ENCODE measurements at places on chromosomes 1 and 21.

DNA sequence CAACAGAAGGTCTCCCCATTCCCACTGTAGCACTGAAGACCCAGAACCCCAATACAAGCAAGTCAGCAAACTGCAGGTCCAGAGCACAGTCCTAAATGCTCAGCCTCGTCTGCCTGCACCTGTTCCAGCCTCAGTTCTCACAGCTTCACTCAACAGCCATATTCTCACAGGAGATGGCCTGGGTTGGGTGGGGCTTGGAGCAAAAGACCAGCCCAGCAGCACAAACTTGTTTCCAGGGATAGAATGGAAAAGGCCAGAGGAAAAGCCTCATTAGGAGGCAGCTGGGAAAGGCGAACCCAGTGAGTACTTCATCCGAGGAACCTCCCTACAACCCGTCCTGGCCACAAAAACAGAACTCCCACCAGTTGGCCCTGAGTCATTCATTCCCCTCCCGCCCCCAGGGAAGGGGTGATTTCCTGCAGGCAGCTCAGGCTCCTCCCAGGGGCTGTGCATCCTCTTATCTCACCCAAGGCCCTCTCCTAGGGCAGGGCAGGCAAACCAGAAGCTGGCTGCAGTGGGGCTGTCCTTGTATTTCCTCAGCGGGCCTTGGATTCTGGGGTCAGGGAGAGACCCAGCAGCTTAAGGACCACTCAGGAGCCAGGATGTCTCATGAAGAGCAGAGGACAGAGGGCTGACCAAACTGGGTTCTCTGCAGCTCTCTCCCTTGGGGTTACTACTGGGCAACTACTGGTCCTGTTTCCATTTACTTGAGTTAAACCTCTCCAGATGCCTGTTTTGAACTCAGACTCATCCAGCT lies 7.4 kb upstream of the MPL start:
- peak; percentile 70 for DNase-seq

- DNase-seq, result no peak
Observed at GRCh38 chr1:223853275-223853674, 7.5 kb upstream of the TP53BP2 start.

DNA sequence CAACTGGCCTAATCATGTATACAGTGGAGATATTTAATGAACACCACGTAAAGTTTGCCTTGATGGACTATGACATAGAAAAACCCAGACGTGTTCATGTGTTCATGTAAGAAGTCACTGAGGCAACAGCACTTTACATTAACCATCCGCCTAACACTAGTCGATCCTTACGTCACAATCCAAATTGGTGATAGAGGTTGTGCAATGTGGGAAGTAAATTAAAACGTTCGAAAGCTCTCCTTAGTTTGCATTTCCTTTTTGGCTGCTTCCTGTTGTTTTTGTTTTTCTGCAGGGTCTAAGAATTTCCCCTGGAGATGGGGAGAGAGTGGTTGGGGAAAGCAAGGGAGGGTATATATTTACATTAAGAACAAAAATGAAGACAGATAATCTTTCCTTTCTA lies 587.5 kb upstream of the ADGRL2 start:
- DNase-seq, result no peak

GRCh38 chr1:236064674-236065508 lies at the start of gene NID1:
NID1 (minus strand) TSS chr1:236065090; CDS start chr1:236065079, 11 bp downstream.
- peak; percentile 92 for DNase-seq

GRCh38 chr1:224497714-224498573 lies 63.3 kb upstream of the WDR26 start:
- DNase-seq, result no peak

- no peak for DNase-seq
Observed at GRCh38 chr1:89610457-89611011, 22.4 kb upstream of the LRRC8C start.

DNA sequence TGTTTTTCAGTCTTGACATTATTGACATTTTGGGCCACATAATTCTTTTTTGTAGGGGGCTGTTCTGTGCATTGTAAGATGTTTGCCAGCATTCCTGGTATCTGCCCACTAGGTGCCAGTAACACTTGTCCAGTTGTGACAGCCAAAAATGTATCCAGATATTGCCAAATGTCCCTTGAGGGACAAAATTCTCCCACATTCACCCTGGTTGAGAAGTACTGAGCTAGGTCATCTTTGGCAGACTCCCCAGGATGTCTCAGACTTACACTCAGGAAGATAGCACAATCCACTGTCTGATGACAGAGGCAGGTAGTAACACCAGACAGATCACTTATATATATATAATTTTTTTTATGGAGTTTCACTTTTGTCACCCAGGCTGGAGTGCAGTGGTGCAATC lies 5.9 kb downstream of the CD48 start:
- DNase-seq, result no peak

- DNase-seq, result no peak
Observed at GRCh38 chr1:179187043-179187442, 42.4 kb downstream of the ABL2 start.

GRCh38 chr1:173253046-173253445 lies 45.9 kb upstream of the TNFSF4 start:
- no peak for DNase-seq

- no peak for DNase-seq
Observed at GRCh38 chr1:55195521-55196233, 19.5 kb downstream of the USP24 start.

- DNase-seq, result no peak
Observed at GRCh38 chr21:35198982-35199732, 150.1 kb upstream of the RUNX1 start.

- DNase-seq, result no peak
Observed at GRCh38 chr1:110375490-110375889, 15.3 kb downstream of the SLC16A4 start.

DNA sequence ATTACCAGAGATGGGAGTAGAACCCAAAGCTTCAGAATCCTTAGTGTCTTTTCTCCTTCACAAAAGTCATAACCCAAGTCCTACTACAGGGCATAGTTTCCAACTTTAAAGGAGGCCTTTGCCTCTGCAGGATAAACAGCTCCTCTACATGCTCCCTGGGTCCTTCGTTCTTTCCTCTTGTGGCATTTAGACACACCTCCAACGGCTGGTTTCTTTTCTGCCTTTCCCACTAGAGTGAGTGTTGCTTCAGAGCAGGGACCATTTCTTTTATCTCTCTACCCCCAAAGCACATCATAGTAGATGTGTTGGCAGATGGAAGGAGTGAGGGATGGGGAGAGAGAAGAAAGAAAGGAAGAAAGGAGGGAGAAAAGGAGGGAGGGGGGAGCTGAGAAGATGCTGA lies 144.7 kb upstream of the SPATA6 start:
- DNase-seq, result no peak

DNA sequence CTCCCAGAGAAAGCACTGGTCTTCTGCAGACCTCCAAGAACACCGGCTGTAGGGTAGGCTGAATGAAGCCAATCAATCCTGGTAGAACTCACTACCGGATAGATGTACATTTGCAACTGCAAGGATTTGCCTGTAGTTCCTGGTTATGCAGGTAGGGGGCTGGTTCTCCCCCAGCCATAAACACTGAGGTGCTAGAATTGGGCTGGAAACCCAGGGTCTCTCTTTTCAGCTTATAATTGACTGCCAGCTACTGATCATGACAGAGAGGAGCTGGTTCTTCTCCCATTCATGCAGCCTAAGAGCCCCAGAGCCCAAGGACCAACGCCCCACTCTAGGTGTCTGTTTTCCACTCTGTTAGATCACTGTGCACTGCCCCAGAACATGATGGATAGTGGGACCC lies 21.5 kb upstream of the MTARC2 start:
- DNase-seq, result no peak

GRCh38 chr1:65166572-65167305 lies 18.7 kb downstream of the AK4 start:
- no peak for DNase-seq

DNA sequence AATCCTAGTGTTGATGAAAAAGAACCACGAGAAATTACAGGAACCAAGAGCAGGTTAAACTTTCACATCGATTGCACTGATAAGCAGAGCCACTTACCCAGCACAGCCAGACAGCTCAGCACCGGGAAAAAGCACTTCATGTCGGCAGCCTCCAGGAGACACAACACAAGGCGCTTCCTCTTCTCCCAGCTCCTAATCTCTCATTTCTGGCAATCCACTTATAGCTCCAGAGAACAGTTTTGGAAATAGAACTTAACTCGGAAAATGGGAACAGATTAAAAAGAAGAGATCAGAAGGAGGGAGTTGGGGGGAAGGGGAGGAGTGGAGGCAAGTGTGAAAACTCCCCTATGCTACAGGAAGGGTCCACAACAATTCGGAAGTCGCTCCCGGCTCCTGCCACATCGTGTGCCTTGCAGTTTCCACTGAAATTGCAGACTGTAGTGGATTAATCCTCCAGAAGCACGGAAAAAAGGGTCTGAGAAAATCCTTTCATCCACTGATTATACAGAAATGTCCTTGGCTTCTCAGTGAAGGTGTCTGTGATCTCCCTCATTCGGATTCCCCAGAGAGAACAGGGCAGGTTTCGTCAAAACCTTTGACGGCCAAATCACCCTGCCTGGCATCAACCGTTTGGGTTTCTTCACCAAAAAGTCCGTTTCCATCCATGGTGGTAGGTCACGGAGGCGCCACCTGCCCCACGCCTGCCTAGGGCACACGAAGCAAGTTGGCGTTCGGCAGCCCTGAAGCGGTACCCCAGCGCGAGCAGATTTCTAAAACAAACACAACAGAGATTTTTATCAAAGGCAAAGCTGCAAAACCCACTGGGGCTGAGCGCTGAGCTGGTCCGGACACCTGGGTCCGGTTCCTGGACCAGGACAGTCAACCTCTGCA lies 1.1 kb downstream of the IGSF3 start:
- no peak for DNase-seq

- no peak for DNase-seq
Observed at GRCh38 chr21:32256251-32256650, 22.6 kb downstream of the MIS18A start.

Measured in Right ventricle myocardium superior (tissue), 1 donor.